SJCRH30 (cell line): ENCODE measurements at places on chromosomes 1 and 21. TPM values are rescaled to one million over a fixed set of nuclear protein-coding genes. Genes with fewer than 3 reads are reported as not detected.

DNA sequence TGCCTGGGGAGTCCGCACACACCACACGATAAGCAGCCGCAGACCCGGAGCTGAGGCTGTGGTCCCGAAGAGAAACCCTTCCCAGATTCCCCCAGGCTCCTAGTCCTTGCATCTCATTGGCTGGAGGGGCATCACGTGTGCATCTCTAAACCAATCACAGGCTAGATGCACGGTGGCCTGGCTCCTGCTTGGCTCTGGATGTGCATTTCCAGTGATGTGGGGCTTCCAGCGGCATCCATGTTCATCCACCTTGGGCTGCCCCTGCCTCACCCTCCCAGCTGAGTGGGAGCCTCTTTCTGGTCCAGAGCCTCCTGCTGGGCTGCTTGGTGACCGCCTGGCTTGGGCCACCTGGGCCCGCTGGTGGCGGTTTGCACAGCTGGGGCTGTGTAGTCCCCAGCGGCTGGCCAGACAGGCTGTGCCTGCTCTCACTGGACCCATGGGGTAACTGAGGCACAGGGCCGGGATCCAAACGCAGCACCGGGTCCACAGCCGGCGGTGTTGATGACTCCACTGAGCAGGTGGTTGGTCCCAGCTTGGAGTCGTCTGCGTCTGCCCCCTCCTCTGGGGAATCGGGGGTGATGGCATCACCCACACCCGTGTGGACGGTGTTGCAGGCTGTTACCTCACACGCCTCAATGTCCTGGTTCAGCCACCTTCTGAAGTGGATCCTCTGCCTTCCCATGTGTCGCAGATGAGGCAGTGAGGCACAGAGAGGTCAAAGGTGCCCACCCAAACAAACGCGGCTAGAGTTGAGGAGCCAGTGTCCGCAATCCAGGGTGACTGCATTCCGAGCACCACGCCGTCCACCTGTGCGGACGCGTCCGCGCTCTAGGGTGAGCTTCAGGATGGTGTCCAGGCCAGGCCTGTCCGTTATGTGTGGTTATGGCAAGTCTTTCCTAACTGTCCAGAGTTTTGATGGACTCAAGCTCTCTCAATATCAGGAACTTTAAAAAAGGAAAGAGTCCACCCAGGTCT lies 41.3 kb downstream of the COL6A1 start:
- no peak for DNase-seq

DNA sequence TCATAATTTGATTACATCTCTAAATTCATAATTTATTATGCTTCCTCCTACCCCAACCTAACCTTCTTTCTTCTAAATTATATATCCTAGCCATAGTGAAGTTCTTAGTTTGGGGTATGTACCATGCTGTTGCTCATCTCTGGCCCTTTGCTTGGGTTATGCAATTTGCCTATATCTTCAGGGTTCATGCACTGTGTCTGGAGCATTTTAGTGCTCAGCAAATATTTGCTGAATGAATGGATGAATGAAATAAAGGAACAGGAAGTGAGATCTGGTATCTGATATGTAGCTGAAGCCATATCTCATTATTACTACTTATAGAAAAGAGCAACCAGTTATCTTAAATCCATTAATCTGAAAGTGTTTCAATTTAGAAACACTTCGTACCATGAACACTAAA lies 137.6 kb downstream of the GPATCH2 start:
- DNase-seq, result no peak

DNA sequence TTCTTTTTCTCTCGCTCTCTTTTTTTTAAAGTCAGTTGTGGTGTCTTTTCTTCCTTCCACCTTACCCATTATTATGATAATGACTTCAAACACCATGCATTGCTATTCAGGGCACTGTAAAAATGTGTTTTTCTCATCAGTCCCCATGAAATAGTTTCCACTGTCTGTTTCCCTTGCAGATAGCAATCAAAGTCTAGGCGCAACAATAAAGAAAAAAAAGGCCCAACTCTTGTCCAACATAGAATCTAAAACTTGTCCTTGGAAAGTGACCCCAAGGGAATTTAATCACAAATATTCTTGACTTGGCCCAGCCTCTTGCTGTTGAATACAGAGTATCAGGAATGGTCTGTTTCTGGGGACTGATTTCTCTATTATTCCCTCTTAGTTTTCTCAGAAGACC lies 382.5 kb downstream of the PLPP3 start:
- DNase-seq, result no peak

DNA sequence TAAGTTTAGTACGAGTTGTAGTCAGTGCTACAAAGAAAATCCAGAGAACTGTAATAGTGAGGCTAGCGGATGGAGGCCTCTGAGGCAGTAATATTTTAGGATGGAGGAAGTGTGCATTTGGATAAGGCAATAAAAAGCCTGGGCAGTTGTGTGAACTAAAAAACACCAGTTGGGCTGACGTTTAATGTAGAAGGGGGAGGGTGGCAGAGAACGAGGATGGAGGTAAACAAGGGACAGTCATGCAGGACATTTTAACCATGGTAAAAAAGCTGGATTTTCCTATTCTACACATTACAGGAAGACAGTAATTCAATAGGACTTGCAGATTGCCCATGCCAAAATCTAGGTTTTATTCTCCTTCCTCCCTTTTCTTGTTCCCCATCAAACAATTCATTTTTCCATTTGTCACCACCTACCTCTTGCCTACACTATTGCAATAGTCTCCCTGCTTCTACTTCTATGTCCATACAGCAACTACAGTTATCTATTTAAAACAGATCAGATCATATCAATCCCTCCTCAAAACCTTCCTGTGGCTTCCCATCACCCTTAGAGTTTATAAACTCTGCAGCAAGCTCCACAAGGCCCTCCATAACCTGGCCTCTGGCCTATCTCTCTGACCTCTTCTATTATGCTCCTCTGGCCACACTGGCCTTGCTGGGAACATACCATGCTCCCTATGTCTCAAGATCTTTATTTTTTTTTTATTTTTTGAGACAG lies 27.7 kb downstream of the ERO1B start:
- no peak for DNase-seq

DNA sequence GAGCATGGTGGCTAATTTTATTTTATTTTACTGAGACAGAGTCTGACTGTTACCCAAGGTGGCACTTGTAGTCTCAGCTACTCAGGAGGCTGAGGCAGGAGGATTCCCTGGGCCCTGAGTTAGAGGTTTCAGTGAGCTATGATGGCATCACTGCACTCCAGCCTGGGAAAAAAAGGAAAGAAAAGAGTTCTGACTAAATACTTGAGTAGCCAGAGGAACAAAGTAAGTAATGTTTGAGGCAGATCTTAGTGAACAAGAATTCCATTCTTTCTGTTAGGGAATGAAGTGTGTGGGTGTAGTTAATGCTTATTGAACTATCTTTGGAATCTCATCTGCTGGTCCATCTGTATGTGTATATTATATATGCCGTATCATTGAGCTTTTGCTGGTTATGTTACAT lies 13.1 kb upstream of the EVI5 start:
- DNase-seq, result no peak

GRCh38 chr1:208852911-208853310 lies 608.7 kb upstream of the PLXNA2 start:
- no peak for DNase-seq

The C1orf210 gene
- total RNA-seq, result not detected in 2 replicates

The NUP210L gene
- total RNA-seq, result 0.04 TPM in 1 of 2 replicates, not detected in the other

The MAN1C1 gene
- 73.9 and 74.6 TPM in 2 replicates for total RNA-seq
